ENCODE measurements at places on chromosomes 1 and 21. TPM values are rescaled to one million over a fixed set of nuclear protein-coding genes. Genes with fewer than 3 reads are reported as not detected.

SAMD13 gene
- not detected for total RNA-seq

SPOCD1 gene
- 0.84 TPM for total RNA-seq

DNA sequence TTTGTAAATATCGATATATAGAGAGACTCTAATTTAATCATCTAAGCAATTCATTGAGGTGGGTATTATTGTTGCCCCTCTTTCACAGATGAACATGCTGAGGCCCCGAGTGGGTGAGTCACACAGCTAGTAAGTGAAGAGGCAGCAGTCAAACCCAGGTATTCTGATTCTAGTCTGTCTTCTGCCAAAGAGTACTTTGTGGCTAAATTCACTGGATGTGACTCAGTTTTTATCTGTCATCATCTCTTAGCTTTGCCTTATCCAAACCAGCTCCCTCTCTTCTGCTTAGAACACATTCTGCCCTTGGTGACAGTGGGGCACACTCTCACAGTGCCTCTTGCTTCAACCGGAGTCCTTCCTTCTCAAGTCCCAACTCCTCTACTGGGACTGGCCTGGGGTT lies 11.5 kb downstream of the FCRL5 start:
- no peak for ATAC-seq

CFHR4 gene
- not detected for total RNA-seq

DNA sequence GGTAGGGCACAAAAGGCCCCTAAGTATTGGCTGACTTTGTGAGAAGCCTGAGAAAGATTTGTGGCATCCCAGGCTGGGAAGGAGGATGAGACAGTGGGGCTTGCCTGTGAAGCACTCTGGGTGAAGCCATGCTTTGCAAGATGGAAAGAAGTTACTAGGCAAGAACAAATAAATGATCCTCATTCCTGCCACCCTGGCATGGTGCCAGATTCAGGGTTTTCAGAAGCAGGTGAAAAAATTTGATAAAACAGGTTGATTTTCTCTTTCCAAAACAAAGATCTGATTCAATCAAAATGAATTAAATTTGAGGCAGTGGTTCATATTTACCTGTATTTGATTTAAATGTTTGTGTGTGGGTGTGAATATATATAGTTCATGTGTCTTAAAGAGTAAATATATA lies 386.9 kb upstream of the PROX1 start:
- ATAC-seq = no peak

DNA sequence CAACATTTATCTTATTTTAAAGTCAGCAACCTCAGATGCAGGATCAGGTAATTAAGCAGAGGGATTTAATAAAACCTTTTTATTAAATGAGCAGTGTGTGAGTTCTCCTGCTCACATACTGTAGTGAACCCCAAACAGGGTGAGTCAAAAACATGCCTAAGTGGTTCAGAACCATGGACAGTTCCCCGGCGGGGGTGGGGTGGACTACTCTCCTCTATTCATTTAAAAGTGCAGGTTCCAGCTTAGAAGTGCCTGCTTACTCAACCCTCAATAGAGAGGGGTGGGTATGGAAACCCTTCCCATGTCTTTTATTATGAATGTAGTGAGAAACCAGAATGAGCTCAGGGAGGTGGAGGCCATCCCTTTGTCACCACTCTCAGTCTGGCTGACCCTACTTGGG lies 397.9 kb downstream of the HHAT start:
- ATAC-seq = no peak

- ATAC-seq = peak; percentile 97
These were observed 20.7 kb downstream of the C1QB start for GRCh38 chr1:22673486-22674409.

- ATAC-seq = no peak
These were observed 22.6 kb downstream of the FMO5 start for GRCh38 chr1:147202576-147202975.
